T-helper 17 cell (primary cell): ENCODE measurements at places on chromosomes 3 and 15. TPM values are rescaled to one million over a fixed set of nuclear protein-coding genes. Genes with fewer than 3 reads are reported as not detected.

DNA sequence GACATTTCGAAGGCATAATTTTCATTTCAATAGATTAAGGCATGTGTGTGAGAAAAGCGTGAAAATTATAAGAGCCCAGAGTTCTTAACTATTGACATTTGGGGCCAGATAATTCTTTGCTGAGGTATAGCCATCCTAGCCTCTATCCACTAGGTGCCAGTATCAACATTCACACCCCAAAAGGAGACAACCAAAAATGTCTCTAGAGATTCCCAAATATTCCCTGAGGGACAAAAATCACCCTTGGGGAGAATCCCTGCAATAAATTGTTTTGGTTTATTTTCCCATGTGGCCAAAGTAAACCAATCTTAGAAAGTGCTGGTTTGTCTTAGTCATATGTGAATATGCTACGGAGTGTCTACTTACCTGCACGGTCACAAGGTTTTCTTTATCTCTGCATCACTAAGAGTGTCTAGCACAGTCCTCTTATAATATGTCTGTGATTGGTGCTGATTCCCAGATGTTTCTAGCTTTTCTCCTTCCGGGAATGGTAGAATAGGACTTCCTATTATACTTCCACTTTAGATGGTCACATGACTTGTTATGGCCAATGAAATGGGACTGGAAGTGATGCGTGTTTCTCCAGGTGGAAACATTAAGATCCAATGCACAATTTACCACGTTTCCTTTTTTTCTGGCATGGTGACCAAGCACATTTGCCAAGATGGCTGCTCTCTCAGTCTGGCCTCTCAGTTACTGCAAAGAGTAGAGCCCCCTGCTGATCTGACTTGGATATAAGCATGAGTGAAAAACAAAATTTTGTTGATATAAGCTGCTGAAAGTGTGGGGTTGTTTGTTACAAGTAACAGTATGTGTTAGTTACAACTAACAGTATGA, 8.0 kb upstream of the KBTBD8 start:
- no peak overlapping the region for H3K27ac ChIP-seq
- peaks cover 9% of the 10 kb centered on the region for H3K27me3 ChIP-seq
- DNase-seq = no peak
- H3K4me3 ChIP-seq = peak overlapping the region; percentile 60
- H3K4me1 ChIP-seq = no peaks in the 10 kb centered on the region

DNA sequence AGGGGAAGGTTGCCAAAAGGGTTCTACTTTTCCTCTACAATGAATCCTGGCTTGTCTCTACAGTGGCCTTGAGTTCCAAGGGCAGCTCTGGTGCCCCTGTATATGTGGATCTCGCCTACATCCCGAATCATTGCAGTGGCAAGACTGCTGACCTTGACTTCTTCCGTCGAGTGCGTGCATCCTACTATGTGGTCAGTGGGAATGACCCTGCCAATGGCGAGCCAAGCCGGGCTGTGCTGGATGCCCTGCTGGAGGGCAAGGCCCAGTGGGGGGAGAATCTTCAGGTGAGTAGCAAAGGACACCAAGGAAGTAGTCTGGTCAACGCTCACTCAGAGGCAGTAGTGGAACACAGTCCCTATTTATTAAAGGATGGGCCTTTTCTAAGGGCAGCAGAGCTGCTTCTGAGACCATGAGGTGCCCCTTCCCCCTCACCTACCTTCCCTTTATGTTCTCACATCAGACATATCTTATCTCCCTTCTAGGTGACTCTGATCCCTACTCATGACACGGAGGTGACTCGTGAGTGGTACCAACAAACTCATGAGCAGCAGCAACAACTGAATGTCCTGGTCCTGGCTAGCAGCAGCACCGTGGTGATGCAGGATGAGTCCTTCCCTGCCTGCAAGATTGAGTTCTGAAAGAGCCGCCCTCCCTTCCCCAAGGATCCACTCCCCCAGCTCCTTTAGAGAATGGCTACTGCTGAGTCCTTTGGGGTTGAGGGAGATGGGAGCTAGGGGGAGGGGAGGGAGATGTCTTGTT, 12.4 kb downstream of the MAP1A start:
- no peak for DNase-seq
- H3K4me3 ChIP-seq = no peak overlapping the region
- H3K27ac ChIP-seq = no peak overlapping the region
- H3K4me1 ChIP-seq = peaks cover 15% of the 10 kb centered on the region
- no peaks in the 10 kb centered on the region for H3K27me3 ChIP-seq

Gene CPLX3
- total RNA-seq = 0.20 TPM

Gene ANKRD63
- not detected for total RNA-seq

GRCh38 chr15:76994001-76994400, 925 bp upstream of the PSTPIP1 start:
- H3K4me1 ChIP-seq = peaks cover 49% of the 10 kb centered on the region
- H3K36me3 ChIP-seq = no peaks in the 10 kb centered on the region
- peak; percentile 31 for DNase-seq
- peak overlapping the region; percentile 97 for H3K4me3 ChIP-seq

Gene SH2D7
- not detected for total RNA-seq

Gene TRANK1
- 89.7 TPM for total RNA-seq

Gene MYRIP
- total RNA-seq = not detected

Gene ZNF660
- total RNA-seq = 0.20 TPM

Gene ITPR1
- total RNA-seq = 102 TPM

GRCh38 chr3:26237036-26237682, 385.4 kb upstream of the LRRC3B start:
- H3K27ac ChIP-seq = no peak overlapping the region
- H3K4me3 ChIP-seq = no peak overlapping the region
- no peak for DNase-seq
- H3K27me3 ChIP-seq = no peaks in the 10 kb centered on the region
- H3K36me3 ChIP-seq = no peaks in the 10 kb centered on the region

DNA sequence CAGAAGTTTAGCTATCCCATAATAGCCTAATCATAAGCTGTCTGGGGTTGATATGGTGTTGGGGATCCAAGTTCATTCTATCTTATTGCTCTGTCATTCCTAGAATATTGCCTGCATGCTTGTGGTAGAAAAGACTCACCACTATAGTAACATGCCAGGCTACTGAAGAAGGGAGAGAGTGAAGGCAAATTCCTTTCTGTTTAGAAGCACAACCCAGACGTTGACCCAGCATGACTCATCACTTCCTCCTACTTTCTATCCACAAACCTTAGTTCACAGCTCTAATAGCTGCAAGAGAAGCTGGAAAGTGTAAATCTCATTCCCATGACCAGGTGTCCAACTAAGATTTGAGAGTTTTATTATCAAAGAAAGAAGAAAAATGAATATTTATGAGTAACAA, 57.8 kb upstream of the NMD3 start:
- no peaks in the 10 kb centered on the region for H3K27me3 ChIP-seq
- no peak overlapping the region for H3K27ac ChIP-seq
- no peak overlapping the region for H3K4me3 ChIP-seq

Gene GOLGA6A
- 1.0 TPM for total RNA-seq

Gene CD200R1
- total RNA-seq = 7.1 TPM

DNA sequence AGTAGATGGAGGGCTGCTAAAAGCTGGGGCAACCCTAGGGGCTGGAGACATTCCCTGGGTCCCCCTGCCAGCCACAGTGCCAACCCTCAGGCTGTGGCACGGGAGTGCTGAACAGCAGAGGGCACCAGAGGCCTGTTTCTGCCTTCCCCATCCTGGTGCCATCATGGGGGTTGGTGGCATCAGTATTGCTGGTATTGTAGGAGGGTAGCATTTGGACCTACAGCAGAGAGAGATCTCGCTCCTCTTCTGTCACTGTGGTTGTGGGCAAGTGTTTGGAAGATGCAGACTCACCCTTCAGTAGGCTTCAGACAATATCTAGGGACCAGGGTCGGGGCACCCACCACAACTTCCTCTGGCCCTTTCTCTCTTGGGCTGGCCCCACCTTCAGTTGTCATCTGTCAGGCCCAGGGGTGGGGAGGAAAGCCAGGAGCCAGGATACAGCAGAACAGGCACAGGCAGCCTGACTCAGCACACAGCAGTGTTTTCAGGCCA, 123.5 kb downstream of the RPLP1 start:
- DNase-seq = no peak
- H3K4me1 ChIP-seq = peaks cover 29% of the 10 kb centered on the region
- peak overlapping the region; percentile 41 for H3K27ac ChIP-seq
- no peaks in the 10 kb centered on the region for H3K27me3 ChIP-seq

DNA sequence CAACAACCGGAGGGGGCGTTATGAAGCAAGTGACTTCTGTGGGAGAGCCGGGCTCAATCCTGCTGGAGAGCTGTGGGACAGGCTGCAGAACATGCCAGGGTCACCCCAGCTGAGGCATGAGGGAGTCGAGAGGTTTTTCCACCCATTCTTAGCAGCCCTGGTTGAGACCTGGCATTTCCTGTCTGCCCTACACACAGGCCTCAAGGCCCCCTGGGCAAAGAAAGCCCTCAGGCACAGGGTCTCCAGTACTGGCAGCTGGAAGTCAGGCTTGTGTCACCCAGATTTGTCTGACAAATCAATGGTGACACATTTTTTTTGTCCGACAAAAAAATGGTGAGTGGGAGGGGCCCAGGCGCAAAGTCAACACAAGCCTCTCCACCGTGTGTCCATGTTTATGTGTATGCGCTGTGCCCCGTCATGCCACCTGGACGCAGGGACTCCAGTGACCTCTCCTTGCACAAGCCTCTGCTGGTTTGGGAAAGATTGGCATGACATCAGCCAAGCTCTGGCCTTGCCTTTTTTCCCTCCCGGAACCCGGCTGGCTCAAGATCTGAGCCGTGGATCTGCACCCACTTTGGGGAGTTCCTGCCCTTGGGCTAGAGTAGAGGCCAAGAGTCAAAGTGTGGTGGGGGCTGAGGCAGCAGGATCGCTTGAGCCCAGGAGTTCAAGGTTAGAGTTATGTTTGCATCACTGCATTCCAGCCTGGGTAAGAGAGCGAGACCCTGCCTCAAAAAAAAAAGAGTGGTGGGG, 20.8 kb upstream of the ALAS1 start:
- H3K27ac ChIP-seq = peak overlapping the region; percentile 39
- no peaks in the 10 kb centered on the region for H3K27me3 ChIP-seq
- no peak overlapping the region for H3K4me3 ChIP-seq
- peaks cover 15% of the 10 kb centered on the region for H3K4me1 ChIP-seq
- no peak for DNase-seq
- no peaks in the 10 kb centered on the region for H3K36me3 ChIP-seq

GRCh38 chr3:194265996-194266964, 84.8 kb downstream of the CPN2 start:
- H3K4me1 ChIP-seq = peaks cover 13% of the 10 kb centered on the region
- H3K27me3 ChIP-seq = peaks cover 15% of the 10 kb centered on the region
- DNase-seq = no peak
- no peak overlapping the region for H3K4me3 ChIP-seq

GRCh38 chr15:81092559-81092902, 41.5 kb upstream of the CFAP161 start:
- peaks cover 88% of the 10 kb centered on the region for H3K27me3 ChIP-seq
- H3K4me1 ChIP-seq = peaks cover 2% of the 10 kb centered on the region

Gene SMAD6
- total RNA-seq = 0.10 TPM

Gene MST1
- total RNA-seq = 7.5 TPM

GRCh38 chr15:45377609-45378148, 665 bp downstream of the GATM start:
- H3K27me3 ChIP-seq = peaks cover 78% of the 10 kb centered on the region
- peaks cover 21% of the 10 kb centered on the region for H3K4me1 ChIP-seq
- peak overlapping the region; percentile 8 for H3K27ac ChIP-seq
- H3K4me3 ChIP-seq = peak overlapping the region; percentile 87
- H3K36me3 ChIP-seq = peaks cover 9% of the 10 kb centered on the region

DNA sequence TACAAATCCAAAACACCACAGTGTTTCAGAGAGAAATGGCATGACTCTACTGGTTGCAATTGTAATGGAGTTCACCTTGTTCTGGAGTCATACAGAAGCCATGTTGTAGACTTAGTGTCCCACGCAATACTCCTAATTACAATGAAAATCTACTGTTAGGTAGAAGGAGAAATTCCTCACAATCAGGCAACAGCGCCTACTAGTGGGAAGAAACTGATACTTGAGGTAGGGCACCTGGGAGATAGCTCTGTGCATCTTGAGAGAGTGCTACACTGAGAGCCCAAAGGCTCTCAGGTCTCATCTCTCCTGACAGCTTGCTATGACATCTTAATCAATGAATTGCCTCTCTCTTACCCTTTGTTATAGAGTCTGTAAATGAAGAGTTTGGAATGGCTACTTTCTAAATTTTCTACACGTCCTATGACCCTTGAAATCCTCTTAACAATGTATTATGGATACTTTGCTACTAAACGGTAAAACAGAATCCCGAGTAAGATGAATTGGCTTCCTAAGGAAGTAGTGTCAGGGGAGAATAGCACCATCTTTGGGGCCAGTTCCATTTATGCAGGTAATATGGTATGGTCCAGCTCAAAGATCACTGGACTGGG, 422.7 kb upstream of the TPRG1 start:
- DNase-seq = no peak
- no peaks in the 10 kb centered on the region for H3K27me3 ChIP-seq
- no peak overlapping the region for H3K27ac ChIP-seq
- H3K36me3 ChIP-seq = no peaks in the 10 kb centered on the region

DNA sequence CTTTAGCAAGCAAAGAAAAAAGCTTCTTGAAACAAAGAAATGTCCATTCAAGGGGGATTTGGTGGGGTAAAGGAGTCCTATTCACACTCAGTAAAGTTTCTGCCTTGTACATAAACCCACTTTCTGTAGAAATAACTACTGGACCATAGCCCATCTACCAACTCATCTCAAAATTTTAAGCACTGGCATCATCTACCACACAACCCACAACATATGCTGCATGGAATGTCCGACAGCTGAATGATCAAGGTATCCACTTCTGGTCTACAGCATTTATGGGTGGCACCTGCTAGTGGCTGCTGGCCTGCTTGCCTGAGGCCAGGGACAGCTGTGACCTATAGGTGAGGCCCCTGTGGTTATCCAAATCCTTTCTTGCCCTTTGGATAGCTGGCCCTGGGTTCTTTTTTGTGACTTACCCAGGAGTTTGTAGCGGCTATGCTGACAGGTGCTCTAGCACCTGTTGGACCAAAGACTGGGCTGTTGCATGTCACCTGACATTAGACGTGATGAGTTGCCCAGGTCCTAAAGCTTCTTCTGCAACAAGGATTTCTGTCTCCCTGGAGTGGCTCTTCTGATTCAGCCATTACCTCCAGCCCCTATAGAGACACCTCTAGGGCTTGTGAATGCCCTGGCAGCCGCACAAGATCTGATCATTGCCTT, 19.2 kb upstream of the MEF2A start:
- no peaks in the 10 kb centered on the region for H3K27me3 ChIP-seq
- no peak overlapping the region for H3K27ac ChIP-seq
- no peak overlapping the region for H3K4me3 ChIP-seq
- H3K36me3 ChIP-seq = no peaks in the 10 kb centered on the region
- peaks cover 2% of the 10 kb centered on the region for H3K4me1 ChIP-seq

Gene IL5RA
- total RNA-seq = 3.7 TPM

Gene GRIP2
- total RNA-seq = 0.10 TPM

DNA sequence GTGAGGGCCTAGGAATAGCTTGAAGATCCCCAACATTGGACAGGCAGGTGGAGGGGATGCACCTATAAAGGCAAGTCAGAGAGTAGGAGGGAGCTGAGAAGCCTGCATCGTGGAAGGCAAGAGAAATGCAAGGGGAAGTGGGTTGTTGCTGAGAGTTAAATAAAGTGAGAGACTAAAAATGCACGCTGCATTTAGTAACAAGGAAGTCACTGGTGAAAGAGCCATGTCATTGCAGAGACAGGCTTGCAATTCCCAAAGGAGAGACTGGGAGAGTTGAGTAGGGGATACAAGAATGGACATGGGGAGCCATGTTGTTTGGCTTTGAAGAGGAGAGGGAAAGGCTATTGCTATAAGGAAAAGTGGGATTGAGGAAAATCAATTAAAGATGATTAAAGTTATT, 77.0 kb upstream of the HEG1 start:
- H3K27ac ChIP-seq = no peak overlapping the region
- H3K36me3 ChIP-seq = no peaks in the 10 kb centered on the region
- DNase-seq = no peak
- peaks cover 8% of the 10 kb centered on the region for H3K4me1 ChIP-seq

- H3K4me1 ChIP-seq = peaks cover 2% of the 10 kb centered on the region
- H3K4me3 ChIP-seq = no peak overlapping the region
- H3K27ac ChIP-seq = no peak overlapping the region
- peaks cover 7% of the 10 kb centered on the region for H3K36me3 ChIP-seq
- no peak for DNase-seq
Measured at GRCh38 chr3:130539005-130539404, 22.0 kb downstream of the COL6A6 start.
